Left cardiac atrium (tissue), 4 donors: ENCODE measurements at places on chromosomes 7 and 10. TPM values are rescaled to one million over a fixed set of nuclear protein-coding genes. Genes with fewer than 3 reads are reported as not detected.

The OR9A2 gene
- total RNA-seq = not detected

The ATP6V0A4 gene
- total RNA-seq = not detected

The AKR1C3 gene
- total RNA-seq = 60.2 TPM

The STN1 gene
- total RNA-seq = 28.5 TPM

- DNase-seq = no peak
Observed at GRCh38 chr7:81267508-81267907, 348.7 kb upstream of the SEMA3C start.

DNA sequence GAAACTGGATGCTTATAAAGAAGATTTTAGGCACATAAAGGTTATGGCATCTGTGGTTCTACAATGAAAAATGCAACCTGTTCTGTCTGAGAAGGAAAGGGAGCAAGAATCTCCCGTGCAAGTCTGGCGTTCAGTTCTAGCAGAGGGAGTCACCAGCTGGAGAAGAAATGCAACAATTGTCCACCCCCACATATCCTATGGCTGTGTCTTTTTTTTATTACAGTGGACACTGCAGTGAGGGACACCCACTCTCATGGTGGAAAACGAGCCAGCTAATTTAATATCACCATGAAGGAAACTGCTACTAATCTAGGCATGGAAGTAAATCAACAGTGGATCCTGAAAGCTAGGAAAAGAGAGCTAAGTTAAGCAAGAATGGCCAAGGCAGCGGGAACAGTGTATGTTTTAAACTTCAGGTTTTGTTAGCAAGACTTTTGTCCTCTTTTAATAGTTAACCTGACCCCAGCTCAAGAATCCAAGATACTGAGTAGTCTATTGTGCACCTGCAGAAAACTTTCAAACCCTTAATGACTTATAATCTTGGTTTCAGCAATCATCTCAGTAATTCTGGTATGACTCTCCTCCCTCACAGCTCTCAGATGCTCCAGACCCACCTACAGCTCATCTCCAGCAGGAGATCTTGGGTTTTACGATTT is 149.3 kb downstream of the FGFR2 start:
- DNase-seq = no peak

- DNase-seq = no peak
Observed at GRCh38 chr10:19749185-19749729, 67.0 kb upstream of the PLXDC2 start.

GRCh38 chr7:48049850-48050249 is 14.5 kb downstream of the C7orf57 start:
- no peak for DNase-seq

- DNase-seq = peak; percentile 37
Observed at GRCh38 chr10:26621889-26622711, 75.4 kb upstream of the PDSS1 start.

- no peak for DNase-seq
Observed at GRCh38 chr7:122883049-122883680, 3.1 kb downstream of the CADPS2 start.

DNA sequence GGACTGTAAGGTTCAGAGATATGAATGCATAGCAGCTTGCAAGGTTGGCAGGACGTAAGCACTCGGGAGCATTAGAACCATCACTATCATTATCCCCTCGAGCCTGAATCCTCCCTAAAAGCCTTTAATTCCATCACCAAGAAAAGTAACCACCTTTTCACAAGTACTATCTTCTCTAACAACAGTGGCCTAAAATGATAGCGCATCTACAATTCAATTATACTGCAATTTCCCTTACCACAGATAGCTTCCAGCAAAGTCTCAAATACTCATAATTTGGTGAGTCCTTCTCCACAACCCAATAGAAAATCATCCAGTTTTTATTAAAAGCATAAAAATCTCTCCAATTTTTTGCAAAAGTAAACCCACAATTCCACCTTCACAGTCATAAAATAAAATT is 42.0 kb downstream of the COL1A2 start:
- no peak for DNase-seq

DNA sequence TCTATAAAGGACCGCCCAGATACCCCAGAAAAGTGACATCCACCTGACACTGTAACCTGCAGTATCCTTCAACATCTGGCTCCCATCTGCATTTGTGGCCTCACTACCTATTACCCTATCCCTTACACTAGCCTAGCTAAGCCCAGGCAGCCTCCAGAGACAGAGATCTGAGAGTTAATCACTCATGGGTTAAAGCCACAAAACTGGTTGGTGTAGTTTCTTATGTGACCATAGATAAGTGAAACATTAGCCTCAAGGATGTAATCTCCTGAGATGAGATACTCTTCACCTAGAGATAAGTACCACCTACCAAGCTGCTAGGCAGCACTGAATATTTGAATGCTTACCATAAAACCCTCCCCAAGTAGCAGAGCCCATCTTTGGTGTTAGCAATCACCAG is 35.4 kb downstream of the CTTNBP2 start:
- DNase-seq = no peak

GRCh38 chr7:30463405-30464145 is 15.0 kb downstream of the NOD1 start:
- no peak for DNase-seq

DNA sequence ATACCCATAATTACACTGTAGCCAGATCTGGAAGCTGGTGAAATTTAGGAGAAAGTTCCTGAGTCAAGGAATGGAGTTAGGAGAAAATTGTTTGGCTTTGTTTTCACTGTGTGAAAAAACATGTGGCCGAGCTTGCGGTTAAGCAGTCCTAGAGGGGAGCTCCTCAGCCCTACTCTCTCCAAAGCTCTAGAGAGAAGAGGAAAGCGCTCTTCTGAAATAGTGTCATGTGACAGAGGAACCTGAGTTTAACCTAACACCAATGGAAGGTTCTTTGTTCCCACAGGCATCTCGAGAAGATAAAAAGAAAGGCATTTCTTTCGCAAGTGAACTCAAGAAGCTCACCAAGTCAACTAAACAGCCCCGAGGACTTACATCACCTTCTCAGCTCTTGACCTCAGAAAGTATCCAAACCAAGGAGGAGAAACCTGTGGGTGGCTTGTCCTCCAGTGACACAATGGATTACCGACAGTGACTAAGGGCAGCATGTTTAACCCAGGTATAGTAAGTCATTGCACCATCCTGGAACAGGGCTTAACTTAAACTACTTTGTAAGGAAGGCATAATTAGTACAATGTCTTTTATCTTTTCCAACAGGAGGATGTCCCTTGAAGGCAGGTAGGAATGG is 38.0 kb downstream of the NOC3L start:
- no peak for DNase-seq

DNA sequence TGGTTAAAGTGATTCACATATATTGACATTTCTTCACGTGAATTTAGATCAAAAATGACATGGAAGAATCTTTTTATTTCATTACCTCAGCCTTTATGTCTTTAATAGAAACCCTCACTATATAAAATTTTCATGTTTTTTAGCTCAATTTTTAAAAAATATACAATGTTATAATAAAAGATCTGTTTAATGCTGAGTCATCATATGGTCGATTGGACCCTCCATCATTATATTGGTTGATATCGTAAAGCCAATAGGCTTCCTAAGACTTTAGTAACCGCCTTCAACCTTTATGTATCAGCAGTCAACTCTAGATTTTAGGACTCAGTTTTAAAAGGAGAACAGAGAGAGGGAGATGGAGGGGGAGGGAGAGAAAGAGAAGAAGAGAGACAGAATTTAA is 162.3 kb upstream of the FERD3L start:
- DNase-seq = no peak
